ENCODE measurements at places on chromosomes 6 and 20.

GRCh38 chr20:25006431-25007167, 14.0 kb upstream of the APMAP start:
- DNase-seq, result no peak

DNA sequence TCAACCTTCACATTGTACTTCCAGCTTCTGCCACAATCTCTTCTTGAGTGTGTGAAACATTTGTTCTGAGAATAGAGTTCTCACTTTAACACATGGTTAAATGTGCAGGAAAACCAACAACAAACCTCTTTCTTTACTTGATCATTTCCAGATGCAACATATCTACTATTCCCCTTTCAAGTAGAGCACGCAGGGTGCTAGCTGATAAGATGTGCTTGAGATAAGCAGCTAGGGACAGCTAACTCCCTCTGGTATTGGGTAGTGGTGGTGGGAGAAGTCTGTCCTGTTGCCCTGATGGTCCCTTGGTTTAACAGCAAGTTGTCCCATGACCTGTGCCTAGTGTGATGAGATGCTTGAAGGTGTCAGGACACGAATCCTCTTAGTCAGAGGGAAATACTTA, 15.4 kb upstream of the HMGCLL1 start:
- DNase-seq, result no peak

DNA sequence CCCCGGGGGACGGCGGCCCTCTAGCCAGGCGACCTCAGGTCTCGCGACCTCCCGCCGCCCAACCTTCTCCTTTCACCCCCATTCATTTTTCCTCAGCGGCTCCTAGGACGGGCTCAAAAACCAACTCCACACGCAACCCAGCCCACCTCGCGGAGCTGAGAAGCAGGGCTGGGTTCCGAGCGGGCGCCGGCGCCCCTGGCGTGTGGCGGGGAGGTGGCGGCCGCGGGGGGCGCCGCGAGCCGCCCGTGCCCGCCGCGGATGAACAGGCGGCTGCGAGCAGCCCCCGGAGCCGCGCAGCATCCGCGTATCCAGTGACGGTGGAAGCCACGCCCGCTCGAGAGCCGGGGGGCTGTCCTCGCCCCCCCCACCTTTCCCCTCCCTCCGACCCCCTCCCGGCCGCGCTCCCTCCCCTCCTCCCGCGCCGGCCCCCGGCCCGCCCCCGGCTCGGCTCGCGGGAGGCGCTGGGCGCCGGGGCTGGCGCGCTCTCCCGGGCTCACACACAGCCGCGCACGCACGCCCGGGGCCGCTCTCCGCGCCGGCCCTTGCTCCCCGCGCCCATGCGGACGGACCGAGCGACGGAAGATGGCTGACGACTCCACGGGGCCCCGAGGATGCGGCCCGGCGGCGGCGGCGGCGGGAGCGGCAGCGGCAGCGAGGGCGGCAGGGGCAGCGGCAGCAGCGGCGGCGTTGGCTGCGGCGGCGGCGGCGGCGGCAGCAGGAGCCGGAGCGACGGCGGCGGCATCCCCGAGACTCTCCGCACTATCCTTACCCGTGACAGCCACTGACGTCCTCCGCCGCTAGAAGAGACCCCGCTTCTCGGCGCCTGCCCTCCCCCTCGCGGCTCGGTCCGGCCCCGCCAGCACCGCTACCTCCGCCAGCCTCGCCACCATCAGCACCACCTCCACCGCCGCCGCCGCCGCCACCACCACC, at the start of gene SOBP:
TSS of gene SOBP (plus strand) at position 482 of the 930 bp plus-strand sequence. CDS start 500 bp downstream, outside the sequence.
- DNase-seq, result no peak

GRCh38 chr6:44667226-44667625, 279.7 kb downstream of the CDC5L start:
- no peak for DNase-seq
